ENCODE measurements at places on chromosomes 1 and 21. TPM values are rescaled to one million over a fixed set of nuclear protein-coding genes. Genes with fewer than 3 reads are reported as not detected.

TNFRSF14 gene
- 86.5 TPM for total RNA-seq

- DNase-seq, result no peak
Measured at GRCh38 chr1:116874733-116875249, 34.9 kb upstream of the PTGFRN start.

ANGPTL7 gene
- not detected for total RNA-seq

- DNase-seq, result peak; percentile 53
Measured at GRCh38 chr1:74504125-74504932, 8.1 kb downstream of the LRRC53 start.

SASS6 gene
- total RNA-seq, result 16.4 TPM

TSPAN2 gene
- total RNA-seq, result 0.31 TPM

MX1 gene
- 563 TPM for total RNA-seq

DENND2C gene
- 0.34 TPM for total RNA-seq
